ENCODE measurements at places on chromosomes 6 and 20.

DNA sequence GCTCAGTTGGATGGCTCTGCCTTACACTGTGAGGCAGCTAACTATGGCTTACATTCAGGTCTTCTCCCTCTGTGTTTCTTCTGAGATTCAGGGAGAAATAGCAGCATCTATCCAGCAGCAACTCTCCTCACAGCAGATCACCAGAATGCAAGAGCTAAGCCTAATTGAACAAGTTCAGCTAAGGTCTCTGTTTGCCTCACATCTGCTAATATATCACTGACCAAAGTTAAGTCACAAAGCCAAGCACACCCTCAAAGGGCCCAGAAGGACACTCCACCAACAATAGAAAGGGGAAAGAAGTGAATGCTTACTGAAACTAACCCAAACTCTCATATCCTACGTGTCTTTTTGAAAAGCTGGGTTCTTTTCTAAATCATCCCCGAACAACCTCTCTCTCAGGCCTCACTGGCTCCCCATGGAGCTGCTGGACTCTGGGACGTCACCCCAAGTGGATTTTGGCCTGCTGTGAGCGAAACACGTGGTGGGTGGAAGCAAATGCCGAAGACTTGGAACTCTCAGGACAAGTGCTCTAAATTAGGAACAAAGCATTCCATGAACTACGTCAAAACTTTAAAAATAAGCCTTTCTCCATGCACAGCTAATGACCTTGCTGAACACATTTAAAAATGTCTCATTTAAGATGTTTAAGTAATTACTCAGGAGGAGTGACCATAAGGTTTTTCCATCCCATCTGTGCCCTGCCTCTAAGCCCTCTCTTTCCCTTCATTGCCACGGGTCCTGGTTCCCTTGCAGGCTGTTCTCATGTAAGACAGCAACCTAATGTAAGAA, 167.5 kb upstream of the PLCB4 start:
- DNase-seq = no peak

GRCh38 chr6:31090973-31091364, 21.4 kb downstream of the C6orf15 start:
- DNase-seq = no peak

GRCh38 chr6:95687839-95688238, 110.5 kb downstream of the MANEA start:
- DNase-seq = no peak

DNA sequence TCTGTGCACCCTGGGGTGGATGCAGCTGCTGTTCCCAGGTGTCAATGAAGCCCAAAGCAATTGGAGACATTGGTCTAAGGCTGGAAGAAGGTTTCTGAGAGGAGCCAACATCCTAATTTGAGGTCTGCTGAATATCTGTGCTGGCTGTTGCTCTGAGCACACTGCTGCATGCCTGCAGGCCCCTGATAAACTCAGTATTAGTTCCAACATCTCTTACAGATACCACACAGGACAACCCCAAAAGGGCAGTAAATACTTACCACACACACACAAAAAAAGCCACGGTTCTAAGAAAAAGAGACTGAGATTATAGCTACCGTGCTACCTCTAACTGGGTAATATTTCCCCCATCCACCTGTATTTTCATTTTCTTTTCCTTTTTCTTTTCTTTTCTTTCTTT, 164.3 kb upstream of the SOX4 start:
- DNase-seq = no peak

- no peak for DNase-seq
Observed at GRCh38 chr6:42259841-42260395, 42.3 kb upstream of the MRPS10 start.

DNA sequence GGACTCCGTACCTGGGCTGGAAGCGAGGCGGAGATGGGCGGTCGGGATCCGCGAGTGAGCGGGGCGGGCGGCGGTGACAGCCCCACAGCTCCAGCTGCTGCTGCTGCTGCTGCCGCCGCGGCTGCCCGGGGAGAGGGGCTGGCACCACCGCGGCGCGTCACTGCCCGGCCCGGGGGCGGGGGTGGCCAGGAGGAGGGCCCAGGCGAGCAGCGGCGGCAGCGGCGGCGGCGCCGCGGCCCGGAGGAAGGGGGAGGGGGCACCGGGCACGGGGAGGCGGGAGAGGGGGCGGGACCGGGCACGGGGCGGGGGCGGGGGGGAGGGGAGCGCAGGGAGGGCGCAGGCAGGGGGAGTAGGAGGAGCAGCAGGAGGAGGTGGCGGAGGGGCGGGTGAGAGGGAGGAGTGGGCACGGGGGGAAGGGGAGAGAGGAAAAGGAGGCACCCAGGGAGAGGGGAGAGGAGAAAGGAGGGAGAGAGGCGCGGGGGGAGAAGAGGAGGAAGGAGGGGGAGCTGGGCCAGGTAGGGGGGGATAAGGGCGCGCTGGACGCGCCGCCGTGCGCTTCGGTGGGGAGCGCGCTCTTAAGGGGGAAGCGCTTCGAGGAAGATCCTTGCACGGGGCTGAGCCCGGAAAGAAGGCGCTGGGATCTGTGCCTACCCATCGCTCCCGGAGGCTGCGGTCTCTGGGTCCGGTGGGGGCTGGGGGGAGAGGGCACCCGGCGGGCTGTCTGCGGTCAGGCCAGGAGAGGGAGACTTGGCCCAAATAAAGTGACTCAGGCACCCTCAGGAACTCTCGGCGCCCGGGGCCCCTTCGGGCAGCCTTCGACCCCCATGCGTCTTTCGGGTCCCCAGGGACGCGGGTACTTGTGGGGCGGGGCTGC, 101.5 kb downstream of the NOL4L start:
- DNase-seq = peak; percentile 45

- DNase-seq = no peak
Observed at GRCh38 chr6:153625089-153625488, 414.0 kb upstream of the OPRM1 start.

DNA sequence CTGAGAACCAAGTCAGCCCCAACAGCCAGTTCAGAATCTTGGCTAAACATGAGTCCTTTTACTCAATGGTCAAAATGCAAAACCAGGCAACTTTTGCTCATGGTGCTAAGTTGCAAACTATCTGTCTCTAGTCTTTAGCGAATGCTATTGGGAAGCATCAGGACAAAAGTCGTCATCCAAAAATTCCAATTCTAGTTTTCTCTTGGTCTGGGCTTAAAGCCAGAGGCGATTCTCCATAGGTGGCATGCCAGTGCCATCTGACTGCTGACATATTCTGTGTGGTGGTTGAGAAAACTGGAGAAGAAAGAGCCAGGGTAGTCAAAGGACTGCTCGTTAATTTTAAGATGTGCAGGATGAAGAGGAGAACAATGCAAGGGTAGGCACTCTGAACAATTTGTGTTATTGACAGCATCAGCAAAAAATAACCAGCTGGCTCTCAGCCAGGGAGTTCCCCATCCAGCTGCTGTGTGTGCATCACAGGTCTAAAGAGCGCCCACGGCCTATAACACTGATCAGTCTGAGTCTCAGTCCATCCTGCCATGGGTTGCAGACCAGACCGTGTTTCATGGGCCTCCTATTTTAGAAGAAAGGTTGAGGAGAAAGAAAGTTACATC, 313.6 kb downstream of the ALDH8A1 start:
- DNase-seq = peak; percentile 73

DNA sequence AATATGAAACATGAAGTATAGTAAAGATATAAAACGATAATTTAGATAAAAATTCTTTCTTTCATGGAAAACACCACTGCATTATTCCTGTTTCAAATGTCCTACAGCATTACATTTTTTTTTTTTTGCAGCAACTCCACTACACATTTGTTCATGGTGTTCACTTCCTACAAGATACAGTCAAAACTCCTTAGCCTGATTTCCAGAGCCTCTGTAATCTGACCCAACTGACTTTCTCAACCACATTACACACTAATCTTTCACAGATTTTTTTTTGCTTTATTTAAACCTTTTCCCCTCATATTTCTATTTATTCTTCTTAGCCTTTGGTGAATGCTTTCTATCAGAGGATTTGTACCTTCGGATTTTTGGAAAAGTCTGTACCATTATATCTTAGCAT, 176.5 kb upstream of the PDE7B start:
- DNase-seq = no peak

GRCh38 chr20:62918147-62918546, 8.2 kb downstream of the DIDO1 start:
- no peak for DNase-seq

DNA sequence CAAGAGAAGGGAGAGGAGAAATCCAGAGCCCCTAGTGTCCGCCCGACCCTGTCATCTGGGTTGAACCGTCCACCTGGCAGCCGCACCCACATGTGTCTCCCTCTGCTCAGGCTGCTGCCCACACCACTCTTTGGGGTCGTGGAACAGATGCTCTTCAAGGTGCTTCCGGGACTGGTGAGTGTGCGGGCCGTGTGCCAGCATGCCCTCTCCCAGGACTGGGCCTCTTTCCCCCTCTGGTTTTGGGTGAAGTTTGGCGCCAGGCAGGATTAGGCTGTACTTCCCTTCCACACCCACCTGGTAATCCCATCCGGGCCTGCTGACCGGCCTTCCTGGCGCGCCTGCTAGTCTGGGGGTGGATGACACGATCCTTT, 7.9 kb downstream of the BPIFB3 start:
- no peak for DNase-seq

GRCh38 chr20:9574181-9574580, 59.8 kb downstream of the LAMP5 start:
- DNase-seq = no peak

- no peak for DNase-seq
Observed at GRCh38 chr20:24739746-24740145, 209.3 kb upstream of the CST7 start.

GRCh38 chr6:113776998-113777397, 80.1 kb upstream of the MARCKS start:
- no peak for DNase-seq

DNA sequence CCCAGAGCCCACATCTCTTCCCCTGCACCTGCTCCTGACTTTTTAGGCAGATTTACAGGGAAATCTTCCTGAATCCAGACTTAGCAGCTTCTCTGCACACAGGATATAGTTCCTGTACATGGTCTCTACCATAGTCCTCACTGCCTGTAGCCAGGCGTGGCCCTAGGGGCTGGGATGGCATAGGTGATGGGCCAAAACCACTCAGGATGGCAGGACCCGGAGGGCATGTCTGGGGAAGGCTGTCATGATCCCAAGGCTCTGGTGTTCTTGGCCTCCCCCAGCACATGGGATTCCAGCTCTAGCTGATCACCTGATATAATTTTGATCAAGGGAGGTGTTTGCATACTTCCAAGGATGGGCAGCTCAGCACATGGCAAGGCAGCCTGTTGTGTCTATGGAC, 58.0 kb downstream of the TOX2 start:
- DNase-seq = no peak

DNA sequence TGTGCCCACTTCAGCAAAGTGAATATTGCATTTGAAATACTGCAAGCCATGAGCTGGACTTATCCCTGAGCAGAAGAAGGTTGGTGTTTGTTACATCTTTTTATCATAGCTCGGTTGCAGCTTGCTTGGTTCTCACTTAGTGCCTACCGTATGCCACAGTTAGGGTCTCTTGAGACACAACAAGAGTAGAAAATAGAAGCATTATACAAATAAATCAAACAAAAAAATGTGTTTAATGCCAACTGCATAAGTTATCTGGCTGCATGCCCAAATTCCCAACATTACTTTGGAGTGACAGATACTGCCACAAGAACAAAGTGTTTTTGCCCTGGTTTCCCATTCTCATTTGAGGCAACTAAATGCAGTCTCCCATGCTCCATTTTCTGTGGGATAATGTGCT, 53.9 kb upstream of the LAMP5 start:
- DNase-seq = no peak

- DNase-seq = no peak
Observed at GRCh38 chr20:39568109-39568508, 606.0 kb downstream of the DHX35 start.

All from inflammatory macrophage treated with lipopolysaccharide for 4 hours (primary cell).